ENCODE measurements at places on chromosomes 12 and 14.
A peak's percentile ranks its signal among the peaks of the same experiment; 100 is the strongest.

- no peak for DNase-seq
Observed at GRCh38 chr12:104691721-104692556, 235.2 kb downstream of the CHST11 start.

DNA sequence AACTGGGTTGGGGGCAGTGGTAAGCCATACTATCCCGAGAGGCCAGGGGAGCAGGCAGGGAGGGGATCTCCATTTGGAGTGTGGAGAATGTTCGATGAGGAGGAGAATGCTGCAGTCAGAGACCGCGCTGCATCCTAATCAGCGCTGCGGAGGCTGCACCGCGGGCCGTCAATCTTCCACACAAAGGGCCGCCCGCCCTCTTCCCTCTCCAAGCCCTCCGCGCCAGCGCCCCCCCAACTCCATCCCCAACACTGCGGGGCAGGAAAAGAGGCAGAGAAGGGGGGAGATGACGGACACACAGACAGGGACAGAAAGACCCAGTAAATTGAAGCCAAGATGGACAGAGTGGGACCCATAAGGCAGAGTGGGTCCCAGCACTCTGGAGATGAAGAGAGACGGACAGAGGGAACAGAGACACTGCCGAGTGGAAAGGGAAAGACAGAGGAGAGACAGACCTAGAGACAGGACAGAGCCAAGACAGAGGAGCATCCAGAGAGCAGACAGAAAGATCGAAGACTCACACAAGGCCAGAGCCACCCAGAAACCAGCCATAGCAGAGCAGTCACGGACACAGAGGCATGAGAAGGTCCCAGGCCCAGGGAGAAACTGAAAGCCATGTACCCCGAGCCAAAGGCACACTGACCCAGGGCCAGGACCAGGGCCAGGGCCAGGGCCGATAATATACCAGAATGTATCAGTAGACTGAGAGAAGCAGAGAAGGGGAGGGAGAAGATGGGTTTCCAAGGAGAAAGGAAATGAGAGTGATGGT, 3.5 kb downstream of the CISTR start:
- no peak for DNase-seq

- DNase-seq, result no peak
Observed at GRCh38 chr12:38151991-38152700, 164.4 kb upstream of the ALG10B start.

- DNase-seq, result no peak
Observed at GRCh38 chr14:94314890-94315289, 8.2 kb downstream of the SERPINA6 start.

DNA sequence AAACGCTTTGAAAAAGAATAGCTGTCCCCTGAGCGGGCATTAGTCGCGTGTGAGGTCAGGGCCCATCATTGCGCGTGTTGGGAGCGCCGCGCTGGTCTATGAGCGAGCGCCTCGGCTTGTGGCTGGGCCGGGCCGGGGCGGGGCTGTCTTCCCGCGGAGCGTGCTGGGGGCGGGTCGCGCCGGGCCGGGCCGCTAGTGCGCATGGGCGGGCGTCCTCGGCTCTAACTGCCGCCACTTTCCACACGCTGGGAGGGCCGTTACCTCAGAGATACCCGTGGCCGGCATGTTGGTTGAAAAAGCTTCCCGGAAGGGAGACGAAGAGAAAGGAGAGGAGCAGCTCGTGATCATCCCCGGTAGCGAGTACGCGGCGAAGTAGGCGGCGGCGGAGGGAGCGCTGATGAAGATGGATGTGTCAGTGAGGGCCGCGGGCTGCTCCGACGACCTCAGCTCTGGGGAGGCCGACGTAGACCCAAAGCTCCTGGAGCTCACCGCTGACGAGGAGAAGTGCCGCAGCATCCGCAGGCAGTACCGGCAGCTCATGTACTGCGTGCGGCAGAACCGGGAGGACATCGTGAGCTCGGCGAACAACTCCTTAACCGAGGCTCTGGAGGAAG, at the start of gene EID3:
Gene EID3 (plus strand): TSS at position 202 of the 614 bp plus-strand sequence. CDS start 196 bp downstream, at position 398.
- peak; percentile 53 for DNase-seq

DNA sequence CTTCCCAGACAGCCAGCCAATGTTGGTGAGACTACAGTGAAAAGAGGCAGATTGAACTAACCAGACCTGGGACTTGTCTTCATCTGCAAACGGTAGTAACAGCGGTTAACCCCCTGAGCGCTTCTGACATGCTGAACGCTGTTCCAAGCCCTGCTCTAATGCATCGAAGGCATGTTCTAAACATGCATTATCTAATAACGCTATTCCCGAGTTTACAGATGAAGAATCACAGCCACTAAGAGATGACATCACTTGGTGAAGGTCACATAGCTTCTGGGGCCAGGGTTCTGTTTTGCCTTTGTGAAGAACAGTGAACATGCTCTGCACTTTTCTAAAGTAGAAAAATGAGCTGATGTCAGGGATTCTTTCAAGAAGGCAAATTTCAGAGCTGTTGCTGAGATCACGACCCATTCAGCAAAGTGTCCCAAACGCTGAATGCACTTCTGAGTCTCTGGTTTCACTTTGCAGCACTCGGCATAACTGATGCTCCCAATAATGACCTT, 56.0 kb downstream of the FOS start:
- no peak for DNase-seq

DNA sequence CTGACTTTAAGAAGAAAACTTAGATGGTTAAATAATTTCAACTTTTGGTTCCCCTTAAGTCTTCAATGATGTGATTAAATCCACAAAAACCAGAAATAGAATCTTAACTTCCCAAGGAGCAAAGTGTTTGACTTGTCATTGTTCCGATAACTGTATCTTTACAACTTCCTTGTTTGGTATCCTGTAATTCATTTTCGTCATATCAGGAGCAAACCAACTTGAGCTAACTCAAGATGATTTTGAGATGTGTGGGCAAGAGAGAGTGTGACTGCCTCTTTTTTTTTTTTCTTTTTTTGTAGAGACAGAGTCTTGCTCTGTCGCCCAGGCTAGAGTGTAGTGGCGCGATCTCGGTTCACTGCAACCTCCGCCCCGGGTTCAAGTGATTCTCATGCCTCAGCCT, 25.3 kb downstream of the DRAM1 start:
- no peak for DNase-seq

DNA sequence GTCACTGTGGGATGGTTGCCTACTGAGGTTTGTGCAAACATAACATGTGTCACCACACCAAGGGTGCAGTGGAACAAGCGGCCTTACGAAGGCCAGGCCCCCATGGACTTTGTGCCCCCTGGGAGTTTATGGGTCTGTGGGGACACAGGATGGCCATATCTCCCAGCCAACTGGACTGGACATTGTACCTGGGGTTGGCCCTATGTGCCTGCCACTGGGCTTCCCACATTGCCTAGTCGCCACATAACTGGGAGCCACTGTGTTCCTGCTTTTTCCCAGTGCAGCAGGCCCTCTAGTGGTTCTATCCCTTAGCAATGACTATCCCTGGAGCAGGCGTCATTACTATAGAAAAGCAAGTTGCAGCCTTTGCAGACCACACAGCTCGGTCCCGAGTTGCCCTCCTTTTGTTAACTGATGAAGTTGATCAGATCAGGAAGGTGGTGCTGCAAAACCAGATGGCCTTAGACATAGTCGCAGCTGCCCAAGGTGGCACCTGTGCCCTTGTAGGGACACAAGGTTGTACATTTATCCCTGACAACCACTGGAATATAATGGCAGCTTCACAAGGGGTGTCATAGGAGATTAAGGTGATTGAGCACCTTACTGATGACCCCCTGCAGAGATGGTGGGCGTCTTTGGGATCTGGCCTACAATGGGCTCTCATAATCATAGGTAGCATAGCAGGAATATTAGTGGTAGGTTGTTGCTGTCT, 15.2 kb upstream of the RNASE12 start:
- no peak for DNase-seq

GRCh38 chr12:10562306-10562933, 51.0 kb downstream of the MAGOHB start:
- DNase-seq, result peak; percentile 35

- no peak for DNase-seq
Observed at GRCh38 chr12:109459247-109459646, 17.9 kb downstream of the KCTD10 start.

DNA sequence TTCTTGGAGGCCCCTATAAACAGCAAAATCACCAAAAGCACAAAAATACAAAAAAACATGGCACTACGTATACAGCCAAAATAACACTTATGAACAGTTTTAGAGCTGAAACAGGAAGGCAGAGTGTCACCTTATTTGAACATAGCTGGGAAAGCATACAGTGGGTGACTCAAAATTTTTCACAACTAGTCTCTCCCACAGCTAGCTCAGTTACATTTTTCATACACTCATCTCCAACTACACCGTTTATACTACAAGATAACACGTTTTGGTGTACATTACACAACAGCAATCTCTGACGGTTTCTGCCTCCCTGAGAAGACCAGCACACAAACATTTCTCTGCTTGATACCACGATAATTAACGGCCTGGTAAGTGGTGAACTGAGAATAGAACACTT, 2.9 kb downstream of the RAD52 start:
- no peak for DNase-seq

GRCh38 chr14:96752125-96752524, 45.1 kb upstream of the VRK1 start:
- DNase-seq, result no peak

DNA sequence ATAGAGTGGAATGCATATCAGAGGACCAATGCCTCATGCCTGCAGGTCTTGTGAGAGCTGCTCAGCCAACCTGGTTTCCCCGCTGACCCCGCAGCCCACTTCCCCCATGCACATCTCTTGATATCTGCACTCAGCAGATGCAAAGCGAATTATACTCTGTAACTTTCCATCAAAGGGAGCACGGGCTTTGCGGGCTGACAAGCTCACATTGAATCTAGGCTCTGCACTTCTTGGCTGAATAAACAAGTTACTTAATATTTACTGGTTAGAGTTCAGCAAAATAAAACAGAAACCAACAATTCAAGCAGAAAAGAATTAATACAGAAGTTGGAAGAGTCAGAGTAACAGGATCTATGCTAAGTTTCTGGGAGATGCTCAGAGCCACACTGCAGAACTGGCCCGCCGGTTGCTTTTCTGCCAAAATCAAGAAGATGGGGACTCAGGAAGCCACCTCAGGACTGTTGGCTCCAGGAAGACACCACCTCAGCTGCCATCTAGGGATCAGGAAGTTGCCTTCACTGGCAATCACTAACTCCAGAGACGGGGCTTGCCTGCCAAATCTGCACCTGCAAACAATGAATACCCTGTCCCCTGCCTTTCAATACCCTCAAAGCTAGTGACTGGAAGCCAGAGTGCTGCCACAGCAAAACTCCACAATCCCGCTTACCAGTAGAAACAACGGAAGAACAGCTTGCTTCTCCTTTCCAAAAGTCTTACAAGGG, 46.5 kb downstream of the NR1H4 start:
- DNase-seq, result no peak

GRCh38 chr12:116856729-116857128, 24.5 kb downstream of the HRK start:
- no peak for DNase-seq

All from foreskin melanocyte (primary cell).